ENCODE measurements at places on chromosomes 12 and 14.

DNA sequence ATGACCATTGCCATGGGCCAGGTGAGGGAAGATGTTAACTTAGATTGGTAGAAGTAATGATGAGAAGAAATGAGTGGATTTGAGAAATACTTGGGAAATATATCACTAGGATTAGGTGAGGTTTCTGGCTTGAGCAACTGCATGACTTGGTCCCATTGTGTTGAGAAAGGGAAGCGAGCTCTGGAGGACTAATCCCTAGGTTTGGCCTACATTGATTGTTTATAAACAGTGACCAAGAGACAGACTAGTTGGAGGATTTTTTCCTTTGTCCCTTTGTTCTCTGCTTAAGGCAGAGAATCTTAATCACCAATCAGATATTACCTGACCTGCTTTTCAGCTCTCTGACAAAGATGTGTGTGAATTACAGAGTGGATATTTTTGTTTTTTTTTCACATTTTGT is 100.5 kb downstream of the AEBP2 start:
- DNase-seq: no peak

DNA sequence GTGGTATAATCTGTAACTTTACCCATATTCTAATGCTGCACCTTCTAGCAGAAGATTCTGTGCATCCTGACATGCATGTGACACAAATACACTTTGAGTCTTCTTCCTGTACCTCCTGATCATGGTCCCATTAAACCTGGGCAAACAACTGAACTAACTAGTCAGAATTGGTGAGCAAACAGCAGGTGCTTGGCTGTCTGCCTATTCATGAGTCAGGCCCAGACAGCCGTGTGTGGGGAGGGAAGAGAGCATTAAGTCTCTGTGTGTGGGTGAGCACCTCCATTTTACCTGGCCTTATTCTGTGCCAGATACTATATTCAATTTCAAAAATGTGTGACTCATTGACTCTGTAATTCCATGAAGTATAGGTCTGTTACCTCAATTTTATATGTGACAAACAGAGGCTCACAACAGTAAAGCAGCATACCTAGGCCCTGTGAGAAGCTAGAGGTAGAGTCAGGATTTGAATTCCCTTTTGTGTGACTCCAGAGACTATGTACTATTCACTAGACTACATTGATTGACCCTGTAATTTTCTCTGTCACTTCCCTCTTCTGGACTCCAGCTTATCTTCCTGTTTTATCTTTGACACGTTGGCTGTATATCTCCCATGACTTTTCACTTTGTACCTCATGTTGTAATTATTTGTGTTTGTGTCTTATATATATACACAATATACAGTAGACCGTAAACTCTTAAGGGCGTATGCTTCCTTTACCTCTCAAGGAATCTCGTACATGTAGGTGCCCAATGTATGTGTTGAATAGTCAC is 32.2 kb downstream of the SUSD6 start:
- DNase-seq: no peak

DNA sequence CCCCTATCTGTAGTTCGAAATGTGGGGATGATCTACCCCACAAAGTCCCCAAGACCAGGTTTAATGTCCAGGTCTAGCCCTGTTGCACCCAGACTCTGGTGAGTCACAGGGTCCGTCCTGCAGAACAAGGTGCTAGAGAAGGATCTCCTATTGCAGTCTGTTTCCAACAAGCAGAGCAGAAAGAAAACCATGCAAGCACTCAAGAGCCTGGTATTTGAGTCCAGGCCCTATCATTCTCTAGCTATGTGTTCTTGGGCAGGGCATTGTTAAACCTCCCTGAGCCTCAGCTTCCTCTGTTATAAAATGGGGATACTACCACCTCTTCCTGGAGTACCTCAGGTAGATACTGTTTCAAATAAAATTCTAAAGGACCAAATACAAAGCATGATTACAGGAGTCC is 24.4 kb downstream of the MAP3K9 start:
- DNase-seq: no peak

GRCh38 chr12:26058818-26059217 is 66.0 kb downstream of the BHLHE41 start:
- DNase-seq: no peak

DNA sequence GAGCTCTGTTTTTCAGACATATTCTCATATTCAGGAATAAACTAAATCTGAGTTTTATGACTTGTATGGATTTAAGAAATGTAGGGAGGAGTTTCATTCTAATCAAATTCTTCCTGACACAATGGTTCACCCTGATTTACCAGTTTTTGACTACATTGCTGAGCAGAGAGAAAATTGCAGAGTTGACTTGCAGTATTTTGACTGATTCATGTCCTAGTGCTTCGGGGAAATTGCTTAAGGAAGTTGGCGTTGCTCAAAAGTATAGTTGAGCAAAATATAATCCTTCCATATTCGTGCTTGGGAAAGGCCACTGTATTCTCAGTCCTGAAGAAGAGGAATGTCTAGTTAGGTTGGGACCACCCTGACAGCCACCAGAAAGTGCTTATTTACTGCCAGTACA is 1.3 kb upstream of the TWF1 start:
- DNase-seq: no peak

DNA sequence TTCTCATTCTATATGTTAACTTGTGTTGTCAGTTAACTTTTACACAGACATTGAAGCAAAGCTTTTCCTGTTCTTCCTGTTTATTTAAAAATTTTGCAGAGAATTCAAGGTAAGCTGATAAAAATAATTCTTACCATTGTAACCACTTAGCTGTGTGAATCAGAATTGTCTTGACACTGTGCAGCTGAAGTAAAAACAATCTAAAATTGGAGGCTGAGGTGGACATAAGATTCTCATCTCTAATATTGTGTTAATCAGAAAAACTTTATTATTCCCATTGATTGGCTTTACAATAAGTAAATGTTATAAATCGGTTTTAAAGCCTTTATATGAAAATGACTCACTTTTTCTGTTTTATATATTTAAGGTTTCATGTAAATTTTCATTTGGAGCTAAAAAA is 240.3 kb upstream of the PLEKHG7 start:
- no peak for DNase-seq
